ENCODE measurements at places on chromosomes 5 and 9.

DNA sequence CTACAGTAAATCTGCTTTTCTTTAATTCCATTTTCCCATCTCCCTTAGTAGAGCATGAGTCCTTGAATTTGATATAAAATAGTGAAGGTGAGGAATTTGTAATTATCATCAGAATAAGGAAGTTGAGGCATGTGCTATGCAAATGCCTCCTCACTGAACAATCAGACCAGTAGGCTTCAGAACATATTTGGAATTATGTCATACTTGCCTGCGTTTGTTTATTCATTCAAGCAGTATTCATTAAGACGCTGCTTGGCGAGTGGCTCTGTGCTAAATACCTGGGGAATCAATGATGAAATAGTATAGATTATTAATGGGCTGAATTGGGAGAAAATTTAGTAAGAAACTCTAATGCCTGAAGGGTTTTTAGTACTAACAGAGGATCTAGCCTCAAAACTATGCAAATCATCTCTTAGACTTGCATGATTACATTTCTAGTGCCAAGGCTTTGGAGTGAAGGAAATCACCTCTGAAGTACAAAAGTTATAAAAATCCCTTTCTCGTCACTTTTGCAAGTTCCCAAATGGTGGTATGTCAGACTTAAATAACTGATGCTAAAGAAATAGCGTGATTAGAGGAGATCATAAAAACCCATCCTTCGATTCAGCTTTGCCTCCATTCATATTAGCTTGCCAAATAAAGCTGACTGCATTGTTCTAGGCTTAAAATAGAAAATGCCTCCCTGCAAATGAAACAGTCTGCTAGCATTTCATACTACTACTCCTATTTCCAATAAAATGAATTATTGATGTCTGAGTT, 141.7 kb downstream of the PCSK5 start:
- DNase-seq: no peak

GRCh38 chr5:111016801-111017200, 54.7 kb upstream of the TSLP start:
- DNase-seq: no peak

- no peak for DNase-seq
Measured at GRCh38 chr5:150779397-150780186, 1.0 kb downstream of the SMIM3 start.

- DNase-seq: no peak
Measured at GRCh38 chr9:100160021-100160420, 61.0 kb downstream of the INVS start.

- no peak for DNase-seq
Measured at GRCh38 chr5:140423609-140424008, 22.0 kb downstream of the ANKHD1 start.

DNA sequence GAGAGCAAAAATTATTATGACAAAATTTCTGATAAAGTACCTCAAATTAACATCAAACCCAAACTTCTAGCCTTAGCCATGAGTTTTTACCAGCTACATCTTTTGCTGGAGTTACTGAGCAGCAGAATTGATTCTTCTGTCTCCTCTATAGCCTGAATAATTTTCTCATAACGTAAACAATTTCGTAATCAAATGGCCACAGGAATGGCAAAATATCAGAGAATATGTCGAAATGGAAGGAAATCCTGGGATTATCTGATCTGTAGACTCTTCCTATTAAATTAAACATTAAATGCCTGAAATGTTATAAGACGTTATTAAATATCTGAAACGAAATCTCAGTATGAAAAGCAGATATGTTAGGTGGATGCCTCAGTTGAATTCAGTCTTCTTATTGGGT, 41.1 kb downstream of the LURAP1L start:
- no peak for DNase-seq

- no peak for DNase-seq
Measured at GRCh38 chr5:165448753-165449152, 1943.3 kb downstream of the MAT2B start.

DNA sequence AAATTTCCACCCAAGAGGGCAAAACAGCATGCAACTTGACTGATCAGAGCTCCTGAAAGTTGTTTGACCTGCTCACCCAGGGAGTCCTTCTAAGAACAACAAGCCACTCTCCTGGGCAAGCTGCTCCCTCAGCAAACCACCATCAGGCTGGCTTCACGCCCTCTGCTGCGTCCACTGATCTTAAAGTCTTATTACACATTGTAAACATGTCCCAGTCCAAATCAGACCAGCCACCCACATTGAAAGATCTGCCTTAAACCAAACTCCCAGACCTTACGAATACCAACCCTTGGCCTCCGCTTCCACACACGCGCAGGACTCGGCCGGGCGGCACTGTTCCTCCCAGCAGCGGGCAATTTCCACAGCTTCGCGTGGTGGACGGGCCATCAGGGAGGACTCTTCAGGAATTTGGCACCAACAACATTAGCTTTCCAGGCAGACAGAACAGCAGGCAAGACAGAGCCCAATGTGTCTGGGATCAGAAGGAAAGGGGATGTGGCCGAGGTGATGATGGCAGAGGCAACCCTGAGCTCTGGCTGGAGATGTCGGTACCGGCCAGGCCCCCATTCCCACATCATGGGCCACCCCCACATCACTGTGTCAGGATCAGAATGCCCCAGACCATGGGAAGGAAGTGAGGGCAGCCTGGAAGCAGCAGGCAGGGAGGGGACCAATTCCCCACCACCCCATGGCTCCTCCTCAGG, 56.8 kb downstream of the SEMA4D start:
- DNase-seq: no peak

DNA sequence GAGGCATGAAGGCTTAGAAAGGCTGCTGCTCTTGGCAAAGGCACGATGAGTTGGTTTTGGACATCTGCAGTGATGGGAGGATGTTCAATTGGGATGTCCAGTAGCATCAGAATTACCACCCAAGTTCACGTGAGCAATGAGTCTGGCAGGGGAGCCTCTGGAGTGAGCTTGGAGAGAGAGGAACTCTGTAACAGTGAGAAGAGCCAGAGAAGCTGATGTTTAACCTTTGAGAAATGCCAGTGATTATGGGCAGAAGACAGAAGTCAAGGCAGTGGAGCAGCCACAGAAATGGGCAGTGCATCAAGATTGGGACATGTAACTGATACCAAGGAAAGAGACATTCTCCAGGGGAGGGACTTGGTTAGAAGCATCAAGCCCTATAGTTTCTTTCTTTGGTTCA, 39.8 kb downstream of the SEC61B start:
- DNase-seq: no peak

DNA sequence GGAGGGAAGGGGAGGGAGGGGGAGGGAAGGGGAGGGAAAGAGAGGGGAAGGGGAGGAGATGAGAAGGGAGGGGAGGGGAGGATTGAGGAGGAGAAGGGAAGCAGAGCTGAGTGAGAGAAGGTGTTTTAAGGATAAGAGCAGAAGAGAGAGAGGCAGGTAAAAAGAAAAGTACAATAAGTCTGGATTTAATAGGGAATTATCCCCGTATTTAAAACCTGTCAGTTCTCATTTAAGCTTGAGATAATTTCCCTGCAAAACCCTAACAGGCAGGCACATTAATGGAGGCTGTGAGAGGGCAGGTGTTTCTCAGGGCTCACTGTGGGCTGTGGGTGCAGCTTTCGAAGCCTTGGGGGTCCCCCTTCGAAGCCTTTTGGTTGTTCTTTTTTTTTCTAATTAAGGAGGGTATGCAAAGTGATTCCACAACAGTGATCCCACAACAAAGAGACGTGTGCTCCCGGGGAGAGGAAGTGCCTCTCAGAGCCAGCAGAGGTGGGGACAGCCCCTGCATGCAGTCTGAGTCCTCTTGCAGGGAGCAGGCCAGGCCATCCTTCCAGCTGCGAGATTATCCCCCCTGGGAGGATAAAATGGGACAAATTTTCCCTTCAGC, 317.9 kb upstream of the IRX1 start:
- no peak for DNase-seq

DNA sequence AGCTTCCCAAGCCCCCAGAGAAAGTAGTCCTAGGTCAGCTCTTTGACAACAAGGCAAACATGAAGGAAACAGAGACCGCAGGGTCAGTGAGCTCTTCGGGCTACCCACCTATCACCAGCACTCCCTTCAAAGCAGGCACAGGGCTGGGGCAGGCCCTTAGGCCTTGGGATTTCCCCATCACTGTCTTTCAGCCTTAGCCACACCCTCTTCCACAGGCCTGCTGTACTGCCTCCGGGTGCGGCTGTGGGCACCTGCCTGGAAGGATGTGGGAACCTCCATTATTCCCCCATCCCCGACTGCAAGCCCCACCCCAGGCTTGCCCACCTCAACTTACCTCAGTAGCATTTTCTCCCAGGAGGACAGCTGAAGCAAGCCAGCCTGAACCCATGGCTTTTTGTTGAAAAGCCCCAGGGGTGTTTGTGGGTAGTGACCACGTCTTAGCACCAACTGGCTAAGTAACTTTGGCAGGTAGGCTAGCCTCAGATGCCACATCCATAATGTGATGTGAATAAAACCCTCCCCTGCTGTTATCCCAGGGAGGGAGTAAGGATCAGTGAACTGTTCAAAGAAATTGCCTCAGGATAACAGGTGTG, 100.2 kb downstream of the PIK3R1 start:
- no peak for DNase-seq

DNA sequence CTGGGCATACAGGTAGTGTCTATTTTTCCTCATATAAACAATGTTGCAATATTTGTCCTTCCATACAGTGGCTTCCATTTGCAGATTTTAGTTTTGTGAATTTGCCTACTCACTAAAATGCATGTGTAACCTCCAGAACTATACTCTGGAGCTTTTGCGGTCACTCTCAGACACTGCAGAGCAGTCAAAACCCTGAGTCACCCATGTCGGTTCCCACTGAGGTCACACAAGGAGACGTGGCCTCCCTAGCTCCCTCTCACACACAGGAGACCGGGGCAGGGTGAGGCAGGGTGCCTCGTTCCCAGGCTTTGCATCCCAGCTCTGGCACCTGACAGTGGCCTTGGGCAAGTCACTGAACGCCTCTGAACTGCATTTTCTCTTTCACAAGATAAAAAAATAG, 55.5 kb upstream of the ZNF354A start:
- DNase-seq: no peak

- DNase-seq: no peak
Measured at GRCh38 chr5:72170101-72170500, 62.8 kb downstream of the MAP1B start.

GRCh38 chr9:97853056-97853843, at the start of gene FOXE1:
Gene FOXE1, plus strand, starts transcription at chr9:97853226. Its CDS starts 689 bp downstream, at chr9:97853915.
- no peak for DNase-seq

DNA sequence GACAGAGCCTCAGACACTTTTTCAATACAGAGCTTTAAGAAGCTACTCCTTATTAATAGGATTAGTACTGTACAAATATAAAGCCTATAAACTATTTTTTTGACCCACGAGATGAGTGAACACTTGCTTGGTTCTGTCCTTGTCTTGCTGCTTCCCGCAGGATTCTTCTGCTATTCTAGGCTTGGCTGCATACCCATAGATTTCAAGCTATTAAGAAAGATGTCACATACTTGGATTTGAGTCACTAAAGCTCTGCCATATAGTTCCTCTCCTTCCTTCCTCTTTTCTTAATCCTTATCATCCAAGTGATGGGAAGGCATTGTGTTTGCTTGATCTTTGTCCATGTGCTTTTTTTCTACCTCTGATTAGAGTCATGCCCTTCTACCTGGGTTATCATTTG, 361.2 kb upstream of the TRPC7 start:
- no peak for DNase-seq

GRCh38 chr5:171827162-171827561, 41.5 kb downstream of the SMIM23 start:
- DNase-seq: no peak

- DNase-seq: no peak
Measured at GRCh38 chr5:139701056-139701741, 53.0 kb downstream of the CXXC5 start.

- no peak for DNase-seq
Measured at GRCh38 chr9:82134010-82134409, 145.4 kb downstream of the SPATA31D1 start.

- DNase-seq: no peak
Measured at GRCh38 chr9:121279776-121280388, 11.9 kb downstream of the GSN start.

- no peak for DNase-seq
Measured at GRCh38 chr9:69476797-69477196, 151.8 kb downstream of the ENTREP1 start.

- no peak for DNase-seq
Measured at GRCh38 chr5:36301858-36302603, at the start of gene RANBP3L. Gene RANBP3L, minus strand, starts transcription at chr5:36301902. Its CDS starts 486 bp downstream, at chr5:36301416.

DNA sequence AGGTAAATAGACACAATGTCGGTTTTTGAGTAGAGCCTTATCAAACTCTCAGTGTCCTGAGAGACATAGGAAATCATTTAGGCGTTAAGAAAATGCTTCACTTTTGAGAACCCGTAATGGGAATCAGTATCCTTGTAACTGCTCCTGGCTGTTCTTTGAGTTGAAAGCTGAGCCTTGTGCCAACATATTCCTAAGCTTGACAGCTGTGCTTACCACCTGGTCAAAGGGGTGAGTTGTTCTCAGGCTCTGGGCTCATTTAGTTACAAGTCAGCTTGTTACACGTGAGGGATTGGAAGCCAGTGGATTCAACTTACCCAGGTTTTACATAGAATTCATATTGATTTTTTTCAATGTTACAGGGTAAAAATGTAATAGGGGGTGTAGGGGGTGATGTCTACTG, 145.9 kb downstream of the GABRB2 start:
- DNase-seq: no peak

- DNase-seq: no peak
Measured at GRCh38 chr5:166330036-166330435, 1961.4 kb upstream of the WWC1 start.

DNA sequence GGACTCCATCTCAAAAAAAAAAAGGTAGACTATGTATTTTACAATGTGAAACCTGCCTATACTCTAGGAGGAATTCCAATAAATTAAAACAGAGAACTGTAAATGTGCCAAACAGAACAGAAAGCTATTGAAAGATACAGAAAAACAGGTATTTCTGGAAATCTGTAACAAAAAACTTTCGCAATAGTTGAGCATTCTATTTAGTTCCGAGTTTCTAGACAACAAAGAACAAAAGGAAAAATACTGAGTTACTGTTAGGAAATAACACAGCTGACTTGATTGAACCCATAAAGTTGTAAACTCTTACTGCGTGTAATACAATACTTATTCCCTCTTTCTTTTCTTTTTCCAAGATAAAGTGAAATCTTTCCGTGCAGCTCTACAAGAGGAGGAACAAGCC, 18.6 kb downstream of the DIMT1 start:
- DNase-seq: no peak

GRCh38 chr5:66680804-66681203, 84.6 kb downstream of the MAST4 start:
- no peak for DNase-seq

DNA sequence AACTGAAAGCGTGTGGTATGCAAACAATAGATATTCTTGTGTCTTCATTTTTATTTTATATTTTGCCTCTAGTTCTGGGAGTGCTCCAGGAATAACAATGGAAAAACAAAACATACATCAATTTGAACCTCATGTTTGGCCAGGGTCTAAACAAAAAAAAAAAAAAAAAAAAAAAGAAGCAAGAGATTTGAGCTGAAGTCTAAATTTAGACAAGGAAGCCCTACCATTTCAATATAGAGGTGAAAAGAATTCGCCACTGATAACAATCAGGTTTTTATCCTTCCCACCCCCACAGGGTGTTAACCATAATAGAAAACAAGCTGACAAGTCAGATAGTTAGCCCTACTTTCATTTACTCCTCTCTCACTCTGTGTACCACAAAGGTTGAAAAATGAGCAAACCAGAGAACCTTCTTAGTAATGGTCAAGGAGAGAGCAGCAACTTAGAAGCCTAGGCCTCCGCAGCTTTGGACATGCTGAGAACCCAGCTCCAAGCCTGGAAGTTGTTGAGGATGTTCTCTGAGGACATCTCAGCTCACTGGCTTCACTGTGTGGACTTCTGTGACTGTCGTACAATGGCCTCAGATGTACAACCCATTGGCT, 118.2 kb upstream of the HMHB1 start:
- no peak for DNase-seq

- DNase-seq: no peak
Measured at GRCh38 chr9:135584934-135585333, 23.4 kb downstream of the PAEP start.

All from nucleus accumbens (tissue), 56 donors.